T-helper 2 cell treated with Interferon-gamma antibody and Interleukin-4, amounts not matched to agents 5 μg/mL and 100 μg/mL, for 36 hours (primary cell): ENCODE measurements at places on chromosomes 7 and 10.

DNA sequence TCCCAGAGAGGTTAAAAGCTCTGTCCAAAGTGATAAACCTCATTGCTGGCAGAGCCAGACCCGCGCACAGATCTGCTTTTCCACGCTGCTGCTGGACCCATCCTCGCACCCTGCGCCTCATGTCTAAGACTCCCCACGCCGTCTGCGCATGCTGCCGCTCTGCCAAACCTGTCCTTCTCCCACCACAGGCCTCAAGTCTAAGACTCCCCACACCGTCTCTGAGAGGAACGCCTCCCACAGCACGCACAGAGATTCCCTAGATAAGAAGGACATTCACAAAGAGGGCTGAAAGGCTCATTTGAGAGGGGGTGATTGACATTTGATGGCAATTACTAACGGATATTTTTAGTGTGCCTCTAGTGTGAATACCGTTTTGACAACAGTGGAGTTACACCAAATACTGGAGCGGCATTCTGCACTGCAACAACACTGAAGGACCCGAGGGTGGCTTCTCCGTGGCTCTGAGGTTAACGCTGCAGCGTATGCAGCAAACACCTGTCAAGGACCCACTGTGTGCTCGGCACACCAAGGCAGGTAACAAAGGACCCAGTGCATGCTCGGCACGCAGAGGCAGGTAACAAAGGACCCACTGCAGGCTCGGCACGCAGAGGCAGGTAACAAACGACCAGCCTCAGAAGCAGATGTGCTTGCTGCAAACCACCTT is 231.4 kb downstream of the DNAJB6 start:
- no peak for DNase-seq

DNA sequence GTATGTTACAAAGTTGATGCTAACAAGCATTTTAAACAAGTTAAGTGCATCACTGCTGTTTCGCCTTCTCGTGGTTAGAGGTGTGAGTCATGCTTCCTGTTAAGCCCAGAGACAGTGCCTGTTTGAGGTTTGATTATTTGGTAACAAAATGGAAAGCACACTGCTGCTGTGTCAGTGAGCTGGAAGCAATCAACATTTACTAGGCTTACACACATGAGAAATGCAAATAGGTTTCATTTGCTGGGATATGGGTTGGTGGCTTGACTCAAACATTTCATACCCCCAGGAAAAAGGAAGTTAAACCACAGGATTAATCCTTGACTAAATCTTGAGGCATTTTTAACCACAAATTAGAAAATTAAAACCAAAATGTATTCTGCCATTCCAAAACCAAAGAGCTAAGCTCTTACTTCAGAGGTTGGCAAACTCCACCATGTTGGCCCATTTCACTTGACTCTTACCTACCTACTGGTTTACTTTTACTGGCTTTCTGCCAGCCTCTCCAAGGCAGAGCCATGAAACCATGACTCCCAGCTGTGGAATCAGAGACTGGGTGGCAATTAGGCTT is 139.2 kb downstream of the ETV1 start:
- DNase-seq: peak; percentile 65

- no peak for DNase-seq
Measured at GRCh38 chr10:84118395-84119006, 20.8 kb upstream of the GHITM start.

GRCh38 chr10:33899578-33900531 is 565.4 kb upstream of the NRP1 start:
- no peak for DNase-seq

DNA sequence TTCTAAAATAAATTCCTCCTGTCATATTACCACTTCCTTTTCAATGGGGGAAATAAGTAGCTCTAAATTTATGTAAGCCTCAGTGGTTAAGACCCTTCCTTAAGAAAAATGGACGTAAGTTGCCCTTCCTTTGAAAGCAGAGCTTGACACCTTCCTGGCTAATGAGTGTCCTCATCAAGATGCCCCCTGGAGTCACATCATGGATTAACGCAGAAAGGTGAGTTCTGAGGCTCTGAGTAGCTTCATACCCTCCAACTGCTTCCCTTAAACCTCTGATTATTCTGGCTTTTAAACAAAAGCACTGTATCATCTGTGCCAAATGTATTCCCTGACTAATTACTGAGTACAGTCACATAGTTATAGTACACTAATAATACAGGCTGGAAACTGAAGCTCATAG is 14.7 kb downstream of the KCTD7 start:
- no peak for DNase-seq

GRCh38 chr7:27088002-27088922 is 7.5 kb downstream of the HOXA1 start:
- no peak for DNase-seq

DNA sequence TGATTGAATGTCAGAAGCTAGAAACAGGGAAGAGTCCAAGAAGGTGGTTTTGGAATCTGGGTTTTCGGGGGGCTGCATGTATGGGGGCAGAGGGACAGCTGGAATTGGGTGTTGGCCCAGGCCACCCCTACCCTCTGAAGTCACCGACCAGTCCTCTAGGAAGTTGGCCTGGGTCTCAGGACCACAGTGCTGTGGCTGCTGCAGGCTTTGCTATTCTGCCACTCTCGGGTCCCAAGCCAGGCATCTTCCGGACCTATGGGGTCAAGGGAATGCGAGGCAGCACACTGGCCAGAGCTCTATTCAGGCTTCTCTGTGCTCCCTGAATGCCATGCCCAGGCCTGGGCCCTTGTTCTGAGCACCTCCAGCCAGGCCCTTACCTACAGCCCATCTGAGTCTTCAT is 13.2 kb downstream of the FGF8 start:
- no peak for DNase-seq

DNA sequence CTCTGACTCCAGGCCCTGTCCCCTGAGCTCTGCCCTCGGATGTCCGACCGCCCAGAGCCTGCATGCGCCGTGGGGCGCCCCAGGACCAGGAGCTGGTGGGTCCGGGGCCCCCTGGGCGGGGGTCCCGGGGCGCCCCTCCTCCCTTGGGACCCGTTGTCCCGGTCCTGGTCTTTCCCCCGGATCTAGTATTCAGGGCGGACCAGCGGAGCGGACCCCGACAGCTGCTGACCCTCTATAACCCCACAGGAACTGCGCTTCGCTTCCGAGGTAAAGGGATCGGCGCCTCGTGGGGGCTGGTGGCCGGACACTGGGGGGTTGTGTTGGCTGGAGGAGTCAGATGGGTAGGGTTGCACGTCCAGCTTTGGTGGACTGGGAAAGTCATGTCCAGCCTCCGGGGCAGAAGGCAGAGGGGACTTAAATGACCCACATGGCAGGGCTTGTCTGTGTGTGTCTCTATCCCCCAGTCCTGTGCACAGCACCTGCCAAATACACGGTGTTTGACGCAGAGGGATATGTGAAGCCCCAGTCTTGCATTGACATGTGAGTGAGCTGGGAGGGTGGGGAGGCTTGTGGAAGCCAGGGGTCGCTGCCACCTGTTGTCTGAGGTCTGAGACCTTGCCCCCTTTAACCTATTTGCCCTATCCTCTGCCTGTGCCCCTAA is 520 bp downstream of the MOSPD3 start:
- no peak for DNase-seq

DNA sequence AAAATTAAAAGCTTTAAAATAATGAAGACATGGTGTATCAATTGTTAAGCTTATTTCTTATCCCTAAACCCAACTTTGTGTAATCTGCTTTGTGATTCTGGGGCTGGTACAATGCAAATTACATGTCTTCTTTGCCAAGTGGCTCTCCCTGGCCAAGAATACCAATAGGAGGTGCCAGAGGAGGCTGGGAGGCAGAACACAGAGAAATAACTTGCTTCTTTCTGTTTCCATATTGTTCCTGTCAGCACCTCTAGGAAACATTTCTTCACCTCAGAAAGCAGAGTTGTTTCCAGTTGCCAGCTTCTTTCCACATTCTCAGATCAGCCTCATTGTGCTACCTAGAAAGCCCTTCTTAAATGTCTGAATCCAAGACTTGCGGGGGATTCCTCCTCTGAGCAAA is 174.4 kb downstream of the MDFIC start:
- DNase-seq: no peak

DNA sequence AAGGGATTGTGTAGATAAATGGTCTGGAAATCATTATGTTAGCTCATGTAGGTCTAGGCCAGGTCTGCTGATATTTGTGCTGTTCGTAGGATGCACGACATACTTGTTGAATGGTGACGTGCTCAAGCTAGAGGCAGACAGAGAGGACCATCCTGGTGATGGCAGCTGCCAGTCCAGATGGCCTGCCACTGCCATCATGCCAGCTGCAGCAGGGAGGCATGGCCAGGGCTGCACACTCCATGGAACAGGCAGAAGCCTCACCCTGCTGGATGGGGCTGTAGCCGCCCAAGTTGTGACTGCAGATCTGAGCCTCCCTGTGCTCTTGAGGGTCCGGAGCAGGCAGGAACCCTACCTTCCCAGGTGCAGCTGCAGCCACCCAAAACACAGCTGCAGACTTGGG is 80.3 kb downstream of the SPDYE5 start:
- DNase-seq: no peak

- no peak for DNase-seq
Measured at GRCh38 chr7:292826-293225, 2.9 kb downstream of the FOXL3 start.

DNA sequence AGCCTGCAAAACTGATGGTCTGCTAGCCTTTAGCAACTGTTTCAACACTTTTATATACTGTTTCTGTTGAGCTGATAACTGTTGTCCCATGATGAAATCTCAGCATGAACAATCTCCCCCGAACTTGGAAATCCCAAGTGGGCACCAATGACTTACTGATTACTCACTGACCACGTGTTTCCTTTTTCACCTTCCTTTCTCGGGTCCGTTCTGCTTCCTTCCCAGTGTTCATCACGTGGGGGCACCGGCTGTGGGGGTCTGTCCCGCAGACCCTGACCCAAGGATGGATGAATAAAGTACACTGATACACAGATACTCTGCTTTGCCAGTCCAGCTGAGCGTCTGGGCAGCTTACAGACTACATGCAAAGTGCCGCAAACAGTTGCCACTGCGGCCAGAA is 39.0 kb upstream of the RASGEF1A start:
- no peak for DNase-seq

GRCh38 chr7:83957333-83957732 is 237.3 kb downstream of the SEMA3A start:
- no peak for DNase-seq
